K562 (cell line): ENCODE measurements at places on chromosomes 1 and 21. TPM values are rescaled to one million over a fixed set of nuclear protein-coding genes. Genes with fewer than 3 reads are reported as not detected.

DNA sequence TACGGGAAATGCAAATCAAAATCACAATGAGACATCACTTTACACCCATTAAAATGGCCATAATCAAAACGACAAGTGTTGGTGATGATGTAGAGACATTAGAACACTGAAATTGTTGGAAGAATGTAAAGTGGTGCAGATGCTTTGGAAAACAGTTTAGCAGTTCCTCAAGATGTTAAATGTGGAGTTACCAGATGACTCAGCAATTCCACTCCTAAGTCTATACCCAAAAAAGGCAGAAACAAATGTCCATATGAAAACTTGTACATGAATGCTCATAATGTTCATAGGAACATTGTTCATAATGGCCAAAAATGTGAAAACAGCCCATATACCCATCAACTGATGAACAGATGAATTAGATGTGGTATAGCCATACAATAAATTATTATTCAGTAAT is 267.4 kb downstream of the KCNH1 start:
- H3K4me3 ChIP-seq = no peak overlapping the region
- H3K4me1 ChIP-seq = no peaks in the 10 kb centered on the region
- no peaks in the 10 kb centered on the region for H3K36me3 ChIP-seq
- H3K27ac ChIP-seq = no peak overlapping the region

DNA sequence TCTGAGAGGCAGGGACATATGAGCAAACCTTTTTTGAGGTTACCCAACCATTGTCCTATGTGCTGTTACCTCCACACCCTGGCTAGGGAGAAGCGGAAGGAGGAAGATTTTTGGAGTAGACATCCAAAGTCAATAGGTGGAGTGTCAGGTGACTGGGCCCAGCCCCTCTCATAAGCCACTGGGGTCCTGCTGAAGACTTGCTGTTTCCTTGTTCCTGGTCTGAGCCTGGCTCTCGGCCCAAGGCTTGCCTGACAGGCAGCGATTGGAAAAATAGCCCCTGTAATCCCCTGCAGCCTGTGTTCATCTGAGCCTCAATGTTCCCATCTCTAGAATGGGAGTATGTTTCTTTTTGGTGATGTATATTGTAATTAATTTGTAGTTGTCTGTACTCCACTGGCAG is 6.9 kb upstream of the PIGR start:
- H3K36me3 ChIP-seq = no peaks in the 10 kb centered on the region
- no peak overlapping the region for H3K27ac ChIP-seq
- DNase-seq = peak; percentile 27
- no peaks in the 10 kb centered on the region for H3K27me3 ChIP-seq
- no peak overlapping the region for H3K4me3 ChIP-seq
- peaks cover 22% of the 10 kb centered on the region for H3K4me1 ChIP-seq

GRCh38 chr1:157944663-157945280 is 48.7 kb upstream of the KIRREL1 start:
- no peak overlapping the region for H3K27ac ChIP-seq
- no peaks in the 10 kb centered on the region for H3K36me3 ChIP-seq
- H3K4me1 ChIP-seq = no peaks in the 10 kb centered on the region
- H3K4me3 ChIP-seq = no peak overlapping the region
- peaks cover 5% of the 10 kb centered on the region for H3K27me3 ChIP-seq
- DNase-seq = no peak

GRCh38 chr1:230351514-230351913 is 74.6 kb downstream of the PGBD5 start:
- DNase-seq = no peak
- no peak overlapping the region for H3K4me3 ChIP-seq
- H3K27ac ChIP-seq = no peak overlapping the region
- no peaks in the 10 kb centered on the region for H3K36me3 ChIP-seq
- peaks cover 79% of the 10 kb centered on the region for H3K27me3 ChIP-seq

DNA sequence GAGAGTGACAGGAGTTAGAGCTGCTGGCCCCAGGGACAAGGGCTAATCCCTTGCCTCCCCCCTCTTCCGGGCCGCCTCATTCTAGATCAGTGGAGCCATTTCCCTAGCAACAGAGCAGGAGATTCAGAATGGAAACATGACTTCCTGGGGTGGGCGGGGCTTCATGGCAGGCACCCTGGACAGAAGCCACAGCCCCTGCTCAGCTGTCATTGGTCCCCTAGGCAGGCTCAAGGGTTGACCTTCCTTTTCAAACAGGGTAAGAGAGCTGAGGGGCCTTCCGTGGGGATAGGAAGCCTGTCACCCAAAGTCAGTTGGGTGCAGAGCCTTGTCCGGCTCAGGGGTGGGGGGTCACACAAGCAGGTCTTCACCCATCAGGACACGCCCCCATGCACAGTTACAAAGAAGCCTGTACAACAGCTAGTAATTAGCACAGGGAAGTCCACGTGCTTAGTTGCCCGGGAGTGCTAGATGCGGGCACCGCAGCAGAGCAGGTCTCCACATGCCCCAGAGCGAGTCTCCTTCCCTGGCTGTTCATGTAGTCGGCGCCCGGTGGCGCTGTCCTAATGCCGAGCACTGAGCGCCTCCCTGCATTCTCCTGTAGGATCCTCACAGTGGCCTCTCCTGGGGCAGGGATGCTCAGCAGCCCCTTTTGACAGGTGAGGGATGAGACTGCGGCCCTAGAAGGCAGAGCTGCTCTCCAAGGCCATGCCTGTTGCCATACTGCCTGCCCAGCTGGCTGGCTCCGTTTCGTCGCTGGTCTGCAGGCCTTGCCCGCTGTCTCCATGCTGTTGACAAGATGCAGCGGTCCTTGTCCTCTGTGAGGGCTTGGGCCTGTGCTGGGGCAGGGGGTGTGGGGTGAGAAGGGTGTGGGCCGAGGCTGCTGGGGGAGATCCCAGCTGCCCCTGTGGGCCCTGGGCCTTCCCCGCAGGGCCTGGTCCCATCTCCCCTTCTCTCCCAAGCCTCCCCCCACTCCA is 5.1 kb downstream of the TMEM201 start:
- H3K4me3 ChIP-seq = no peak overlapping the region
- H3K4me1 ChIP-seq = peaks cover 83% of the 10 kb centered on the region
- peaks cover 63% of the 10 kb centered on the region; the same call in 2 of the 3 replicates for H3K36me3 ChIP-seq
- peak; percentile 85 for DNase-seq
- no peak overlapping the region for H3K27ac ChIP-seq

DNA sequence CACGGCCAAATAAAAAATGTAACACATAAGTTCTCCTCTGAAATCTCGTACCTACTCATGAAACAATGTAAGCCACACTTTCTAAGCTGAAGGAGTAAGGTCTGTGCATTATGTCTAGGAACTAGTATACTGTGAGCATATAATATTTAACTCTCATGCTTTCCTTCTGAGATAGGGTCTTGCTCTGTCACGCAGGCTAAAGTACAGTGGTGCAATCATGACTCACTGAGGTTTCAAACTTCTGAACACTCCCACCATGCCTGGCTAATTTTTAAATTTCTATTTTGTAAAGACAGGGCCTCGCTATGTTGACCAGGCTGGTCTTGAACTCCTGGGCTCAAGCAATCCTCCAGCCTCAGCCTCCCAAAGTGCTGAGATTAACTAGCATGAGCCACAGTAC is 71.3 kb downstream of the AHCTF1 start:
- H3K36me3 ChIP-seq = peaks cover 95% of the 10 kb centered on the region
- H3K4me3 ChIP-seq = no peak overlapping the region
- no peak for DNase-seq
- H3K4me1 ChIP-seq = no peaks in the 10 kb centered on the region
- no peaks in the 10 kb centered on the region for H3K27me3 ChIP-seq

DNA sequence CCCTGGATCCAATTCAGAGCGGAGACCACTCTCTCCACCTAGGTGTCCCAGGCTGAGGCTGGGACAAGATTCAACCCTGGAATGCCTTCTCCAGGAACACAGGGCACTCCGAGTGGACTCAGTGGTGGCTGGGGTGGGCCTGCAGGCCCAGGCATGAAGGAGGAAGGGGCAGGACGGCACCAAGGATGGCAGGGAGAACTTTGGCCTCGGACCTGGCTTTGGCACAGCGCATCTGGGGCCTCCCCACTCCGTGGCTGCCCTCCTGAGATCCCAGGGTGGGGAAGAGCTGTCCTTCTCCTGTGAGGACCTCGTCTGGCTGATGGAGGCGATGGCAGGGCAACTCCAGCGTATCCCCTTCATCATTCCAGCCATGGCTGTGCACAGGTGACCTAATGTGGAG is 35.6 kb downstream of the DHCR24 start:
- no peak for DNase-seq
- H3K4me3 ChIP-seq = no peak overlapping the region
- H3K36me3 ChIP-seq = peaks cover 84% of the 10 kb centered on the region; the same call in 2 of the 3 replicates
- H3K27ac ChIP-seq = no peak overlapping the region
- no peaks in the 10 kb centered on the region for H3K27me3 ChIP-seq

DNA sequence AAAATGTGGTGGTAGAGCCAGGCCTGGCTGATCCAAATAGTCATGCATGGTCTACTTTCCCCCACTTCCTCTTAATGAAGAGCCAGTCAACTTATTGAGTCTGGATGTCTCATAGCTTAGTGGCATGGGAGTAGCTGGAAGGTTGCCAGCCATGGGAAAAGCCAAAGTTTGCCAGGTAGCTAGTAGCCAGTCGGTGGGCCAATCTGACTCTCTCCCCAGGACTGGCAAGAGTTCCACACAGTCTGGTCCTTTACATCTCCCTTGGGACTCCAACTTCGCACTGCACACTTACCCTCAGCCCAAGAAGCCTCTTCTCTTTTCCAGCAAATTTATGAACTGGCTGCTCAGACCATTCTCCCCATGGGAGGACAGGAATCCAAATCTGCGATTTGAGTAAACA is 8.3 kb downstream of the WARS2 start:
- 0 out of 2 replicates have a peak, but pooled peaks cover 2% of the 10 kb centered on the region for H3K4me1 ChIP-seq
- H3K27me3 ChIP-seq = no peaks in the 10 kb centered on the region
- DNase-seq = no peak
- no peaks in the 10 kb centered on the region for H3K36me3 ChIP-seq
- no peak overlapping the region for H3K4me3 ChIP-seq
- no peak overlapping the region for H3K27ac ChIP-seq

The CNTN2 gene
- total RNA-seq = not detected in 2 replicates
